ENCODE measurements at places on chromosomes 5 and 9. TPM values are rescaled to one million over a fixed set of nuclear protein-coding genes. Genes with fewer than 3 reads are reported as not detected.

ELAVL2 gene
- 311 TPM for total RNA-seq

MAST4 gene
- 13.9 TPM for total RNA-seq

PCDHGA4 gene
- total RNA-seq, result 5.7 TPM

GCNT1 gene
- 6.9 TPM for total RNA-seq

EGFLAM gene
- total RNA-seq, result 2.9 TPM

ZNF367 gene
- total RNA-seq, result 4.1 TPM

LCN1 gene
- not detected for total RNA-seq

BARHL1 gene
- total RNA-seq, result not detected

PCDHA8 gene
- total RNA-seq, result 8.2 TPM
